ENCODE measurements at places on chromosomes 2 and 18. TPM values are rescaled to one million over a fixed set of nuclear protein-coding genes. Genes with fewer than 3 reads are reported as not detected.

The FBXO48 gene
- total RNA-seq: 0.29 TPM

The CRACDL gene
- under 0.01 TPM for total RNA-seq

The RMDN2 gene
- 5.1 TPM for total RNA-seq

The COL4A3 gene
- 0.17 TPM for total RNA-seq

The FAP gene
- total RNA-seq: 143 TPM

The LIPG gene
- total RNA-seq: 0.83 TPM

The IL36G gene
- total RNA-seq: not detected
